ENCODE measurements at places on chromosomes 4 and X. TPM values are rescaled to one million over a fixed set of nuclear protein-coding genes. Genes with fewer than 3 reads are reported as not detected.

SPANXA2 gene
- total RNA-seq: not detected

ENOX2 gene
- total RNA-seq: 5.5 TPM

NDP gene
- 1.5 TPM for total RNA-seq

LDB2 gene
- total RNA-seq: 3.9 TPM

SPANXD gene
- total RNA-seq: not detected

CENPE gene
- total RNA-seq: 9.8 TPM

GALNT7 gene
- 19.3 TPM for total RNA-seq

CLDN34 gene
- not detected for total RNA-seq

ENAM gene
- not detected for total RNA-seq

TEX13D gene
- not detected for total RNA-seq

UGT2B11 gene
- total RNA-seq: not detected

EVC gene
- total RNA-seq: 16.5 TPM

INTS6L gene
- total RNA-seq: 1.8 TPM

AMOT gene
- total RNA-seq: 5.0 TPM

TAPT1 gene
- total RNA-seq: 4.2 TPM

RNF212 gene
- 0.30 TPM for total RNA-seq

G3BP2 gene
- total RNA-seq: 93.6 TPM

UXT gene
- total RNA-seq: 182 TPM

MAP3K15 gene
- under 0.01 TPM for total RNA-seq

SRPK3 gene
- total RNA-seq: 0.59 TPM

P2RY8 gene
- not detected for total RNA-seq

DNAJB14 gene
- 17.2 TPM for total RNA-seq

KIAA1210 gene
- total RNA-seq: not detected

HPSE gene
- 0.59 TPM for total RNA-seq

LRCH2 gene
- total RNA-seq: 2.7 TPM

All from bronchus fibroblast of lung (primary cell).